ENCODE measurements at places on chromosomes 2 and 18.
A peak's percentile ranks its signal among the peaks of the same experiment; 100 is the strongest.

DNA sequence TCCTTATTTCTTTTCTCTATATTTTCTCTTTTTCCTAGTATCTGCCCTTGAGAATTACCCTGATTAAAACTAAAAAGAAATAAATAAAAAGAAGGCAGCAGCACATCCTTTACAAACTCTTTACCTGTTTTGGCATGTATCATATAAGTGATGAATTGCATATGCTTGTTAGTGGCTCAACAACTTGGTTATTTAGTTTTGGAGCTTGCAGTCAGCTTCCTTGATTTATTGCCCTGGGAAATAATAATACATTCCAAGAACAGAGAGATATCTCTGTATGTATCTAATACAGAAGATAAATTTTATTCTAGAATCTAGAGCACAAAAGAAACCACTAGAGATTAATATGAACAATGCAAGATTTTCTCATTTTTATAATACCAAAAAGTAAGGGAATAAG lies 139.8 kb upstream of the ZC3H15 start:
- DNase-seq: no peak

DNA sequence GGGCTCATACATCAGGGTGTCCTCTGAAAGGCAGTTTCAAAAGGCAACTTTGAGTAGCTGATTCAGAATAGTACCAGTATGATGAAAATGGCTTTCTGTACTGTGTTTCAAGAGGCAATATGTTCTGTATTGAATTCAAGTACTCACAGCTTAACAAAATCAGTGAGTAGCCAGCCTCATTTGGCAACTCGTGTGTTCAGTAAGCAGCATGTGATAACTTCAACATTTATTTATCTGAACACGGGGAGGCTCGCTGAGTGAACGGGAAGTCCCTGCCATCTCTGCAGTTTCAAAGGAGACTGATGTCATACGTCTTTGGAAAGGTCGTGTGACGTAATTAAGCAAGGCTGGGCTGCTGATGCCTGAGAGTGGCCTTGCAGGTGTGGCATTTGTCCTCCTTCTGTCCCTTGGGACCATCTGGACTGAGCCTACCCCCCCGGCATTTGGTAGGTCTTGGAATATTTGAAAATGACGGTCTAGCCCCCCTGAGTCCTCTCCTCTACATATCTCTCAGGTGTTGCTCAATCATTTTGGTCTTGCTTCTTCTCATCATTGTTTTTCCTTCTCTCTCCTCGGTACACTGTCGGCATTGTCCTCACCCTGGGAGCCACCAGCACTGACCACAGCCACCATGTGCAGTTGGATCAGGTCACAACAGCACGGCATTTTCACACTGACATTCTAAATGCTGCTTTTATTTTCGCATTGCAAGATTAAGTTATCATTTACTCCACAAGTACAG lies 62.8 kb downstream of the SMIM21 start:
- no peak for DNase-seq

GRCh38 chr2:54906716-54907115 lies 143.5 kb downstream of the RTN4 start:
- no peak for DNase-seq

- DNase-seq: no peak
Observed at GRCh38 chr2:102386867-102387541, 31.4 kb downstream of the IL18R1 start.

- DNase-seq: no peak
Observed at GRCh38 chr18:77081390-77081778, 51.2 kb downstream of the MBP start.

DNA sequence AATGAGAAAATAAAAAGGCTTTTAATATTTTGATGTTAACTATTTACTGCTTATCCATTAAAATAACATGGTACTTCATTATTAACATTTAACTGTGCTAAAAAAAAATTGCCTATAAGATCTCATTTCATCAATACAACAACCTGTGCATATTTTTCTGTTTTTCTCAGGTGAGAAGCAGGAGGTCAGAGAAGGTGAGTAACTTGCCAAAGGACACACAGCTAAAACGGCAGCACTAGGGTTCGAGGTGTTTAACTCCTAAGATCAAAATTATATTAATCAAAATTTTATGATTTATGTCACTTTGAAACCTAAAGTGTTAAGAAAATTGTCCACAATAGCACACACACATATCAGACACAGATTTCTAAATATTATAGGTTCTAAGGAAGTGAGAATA lies 366.0 kb downstream of the TGIF1 start:
- DNase-seq: no peak

DNA sequence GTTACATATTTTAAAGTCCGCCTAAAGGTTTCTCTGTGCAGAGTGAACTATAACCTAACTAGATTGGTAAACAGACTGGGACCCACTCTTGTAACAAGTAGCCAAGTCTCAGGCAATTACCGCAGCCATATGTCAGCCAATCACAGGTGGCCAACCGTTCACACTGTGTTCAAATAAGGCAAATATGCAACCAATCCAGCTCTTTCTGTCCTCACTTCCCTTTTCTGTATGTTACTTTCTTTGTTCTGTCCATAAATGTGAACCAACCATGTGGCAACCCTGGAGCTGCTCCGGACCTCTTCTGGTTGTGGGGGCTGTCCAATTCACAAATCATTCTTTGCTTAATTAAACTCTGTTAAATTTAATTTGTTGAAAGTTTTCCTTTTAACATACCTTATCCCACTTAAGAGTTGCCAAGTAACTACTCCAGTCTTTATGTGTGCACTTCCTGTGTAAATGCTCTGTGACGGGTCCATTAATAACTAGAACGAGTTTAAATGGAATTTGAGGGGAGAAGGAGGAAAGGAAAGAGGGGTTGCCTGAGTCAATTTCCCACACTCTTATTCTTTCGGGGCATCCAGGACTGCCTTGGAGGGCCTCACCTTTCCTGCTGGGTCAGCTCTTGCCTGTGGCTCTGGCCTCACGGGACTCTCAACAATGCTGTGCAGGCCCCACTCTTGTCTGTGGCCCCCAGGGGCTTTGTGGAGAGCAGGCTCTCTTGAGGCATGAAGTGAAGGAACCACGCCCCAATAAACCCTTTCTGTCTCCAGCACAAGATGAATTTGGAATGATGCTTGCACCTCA lies 6.6 kb upstream of the RPL37A start:
- no peak for DNase-seq

- no peak for DNase-seq
Observed at GRCh38 chr2:10814142-10814541, 1.6 kb upstream of the PDIA6 start.

DNA sequence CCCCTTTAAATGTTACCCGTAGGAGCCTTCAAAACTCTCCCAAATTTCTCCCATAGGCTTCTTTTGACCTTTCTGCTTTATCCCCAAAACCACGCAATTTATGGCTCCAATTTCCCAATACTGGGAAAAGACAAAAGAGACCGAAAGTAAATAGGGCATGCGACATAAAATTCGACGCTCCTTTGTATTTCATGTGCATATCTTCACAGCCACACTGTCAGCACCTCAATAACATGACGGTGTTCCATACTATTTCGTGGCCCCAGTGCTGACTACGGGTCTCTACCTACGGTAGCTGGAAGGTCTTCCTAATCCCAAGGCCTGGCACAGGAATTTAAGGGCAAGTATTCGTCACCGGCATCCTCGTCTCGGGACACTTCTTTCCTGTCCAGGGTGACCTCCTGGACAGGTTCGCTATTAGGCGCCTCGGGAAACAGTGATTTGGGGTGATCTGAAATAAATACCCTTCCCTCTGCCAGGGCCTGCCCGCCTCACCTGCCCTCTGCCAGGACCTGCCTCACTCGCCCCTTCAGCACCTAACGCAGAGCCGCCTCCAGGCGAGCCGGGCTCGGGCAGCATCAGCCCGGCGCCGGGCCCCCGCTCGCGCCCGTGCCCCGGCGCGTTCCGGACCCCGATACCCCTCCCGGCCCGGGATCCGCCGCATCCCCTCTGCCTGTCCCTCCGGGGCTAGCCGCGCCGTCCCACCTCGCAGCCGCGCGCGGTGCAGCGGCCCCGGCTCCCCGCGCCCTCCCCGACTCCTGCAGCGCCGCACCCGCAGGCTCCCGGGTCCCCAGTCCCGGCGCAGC lies 680 bp downstream of the DTNB start:
- peak; percentile 12 for DNase-seq

DNA sequence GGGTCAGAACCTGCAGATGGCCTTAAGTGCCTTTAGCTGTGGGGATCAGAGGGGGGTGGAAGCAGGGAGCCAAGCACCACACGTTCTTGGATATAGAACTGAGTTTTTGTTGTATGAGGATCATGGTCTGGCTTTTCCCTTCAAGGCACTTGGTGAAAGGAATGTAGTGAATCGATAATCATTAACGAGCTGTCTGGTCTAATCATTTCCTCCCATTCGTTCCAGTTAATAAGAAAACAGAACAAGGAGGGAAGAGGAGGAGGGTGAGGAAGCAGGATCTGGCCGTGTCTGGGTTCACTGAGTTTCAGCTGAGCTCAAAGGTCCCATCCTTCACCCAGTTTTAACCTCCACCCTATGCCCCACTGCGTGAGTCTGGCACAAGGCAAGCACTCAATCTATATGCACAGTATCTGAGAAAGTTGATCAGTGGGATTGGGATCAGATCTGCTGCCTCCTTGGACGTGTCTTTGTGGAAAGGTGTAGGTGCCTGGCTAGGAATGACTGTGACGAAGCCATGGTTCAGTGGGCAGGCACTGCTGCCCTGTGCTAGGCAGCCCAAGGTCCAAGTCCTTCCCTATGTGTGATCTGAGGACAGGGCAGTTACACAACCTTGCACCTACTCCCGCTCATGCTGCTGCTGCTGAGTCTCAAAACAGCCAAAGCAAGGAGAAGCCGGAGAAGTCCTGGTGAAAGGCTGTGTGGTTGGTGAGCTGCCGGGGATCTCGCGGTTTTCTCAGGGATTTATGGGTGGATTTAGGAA lies 54.8 kb downstream of the GALNT14 start:
- no peak for DNase-seq

GRCh38 chr18:346600-346999 lies 78.8 kb upstream of the THOC1 start:
- no peak for DNase-seq

DNA sequence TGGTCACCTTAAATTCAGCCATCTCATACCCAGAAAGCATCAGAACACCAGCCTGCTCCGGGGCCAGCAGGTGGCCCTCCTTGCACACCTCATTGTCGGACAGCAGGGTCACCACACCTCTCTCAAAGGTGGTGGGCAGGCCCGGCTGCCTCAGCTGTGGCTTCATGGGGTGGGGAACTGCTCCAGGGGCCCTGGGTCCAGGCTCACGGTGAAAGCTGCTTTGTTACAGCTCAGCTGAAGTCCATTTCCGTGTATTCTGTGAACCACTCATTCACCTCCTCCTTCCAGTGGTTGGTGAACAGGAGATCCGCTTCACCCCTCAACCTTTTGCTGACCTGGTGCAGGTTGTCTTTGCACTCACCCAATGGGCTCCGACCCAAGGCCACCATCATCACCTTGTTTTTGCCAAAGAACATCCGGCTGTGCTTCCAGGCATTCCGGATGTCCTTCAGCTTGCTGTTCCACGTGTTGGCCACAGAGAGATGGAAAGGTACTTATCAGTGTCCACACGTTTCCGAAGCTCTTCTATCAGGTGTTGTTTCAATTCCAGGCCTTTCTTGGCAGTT lies 78.6 kb upstream of the LDLRAD4 start:
- no peak for DNase-seq

GRCh38 chr2:118607641-118608040 lies 239.8 kb downstream of the EN1 start:
- DNase-seq: no peak

GRCh38 chr2:206713746-206714145 lies 4.5 kb downstream of the DYTN start:
- DNase-seq: no peak

- no peak for DNase-seq
Observed at GRCh38 chr18:22469926-22470247, 52.2 kb upstream of the CTAGE1 start.

- no peak for DNase-seq
Observed at GRCh38 chr2:182597570-182598295, 118.3 kb upstream of the DNAJC10 start.

DNA sequence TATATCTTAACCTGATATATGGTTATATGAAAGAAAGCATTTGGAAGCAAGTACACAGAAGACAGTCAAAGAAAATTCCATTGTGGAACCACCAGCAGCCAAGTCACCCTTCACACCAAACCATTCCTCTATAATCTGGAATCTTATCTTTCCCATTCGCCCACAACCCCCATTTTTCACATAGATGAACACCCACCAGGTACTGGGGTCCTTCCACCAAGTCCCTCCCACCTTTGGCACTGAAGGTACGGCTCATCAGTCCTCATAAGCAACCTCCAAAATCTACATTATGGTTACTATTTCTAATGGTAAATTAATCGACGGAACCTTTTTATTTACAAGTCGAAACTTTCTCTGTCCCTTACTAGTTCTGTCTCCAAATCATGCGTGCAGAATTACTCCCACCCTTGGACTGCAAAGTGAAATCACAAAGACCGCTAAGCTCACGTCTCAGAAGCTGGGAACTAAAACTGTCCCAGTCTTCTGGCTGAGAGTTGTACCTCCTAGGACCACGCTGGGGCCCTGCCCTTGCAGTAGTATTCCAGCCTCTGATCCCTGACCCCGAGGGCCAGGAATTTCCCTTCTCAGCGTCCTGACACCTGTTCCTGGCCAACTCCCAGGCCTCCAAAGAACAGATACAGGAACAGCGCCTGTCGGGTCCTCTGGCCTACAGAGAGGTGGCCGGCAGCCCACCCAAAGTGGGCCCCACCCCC lies 702 bp downstream of the OLA1 start:
- no peak for DNase-seq

DNA sequence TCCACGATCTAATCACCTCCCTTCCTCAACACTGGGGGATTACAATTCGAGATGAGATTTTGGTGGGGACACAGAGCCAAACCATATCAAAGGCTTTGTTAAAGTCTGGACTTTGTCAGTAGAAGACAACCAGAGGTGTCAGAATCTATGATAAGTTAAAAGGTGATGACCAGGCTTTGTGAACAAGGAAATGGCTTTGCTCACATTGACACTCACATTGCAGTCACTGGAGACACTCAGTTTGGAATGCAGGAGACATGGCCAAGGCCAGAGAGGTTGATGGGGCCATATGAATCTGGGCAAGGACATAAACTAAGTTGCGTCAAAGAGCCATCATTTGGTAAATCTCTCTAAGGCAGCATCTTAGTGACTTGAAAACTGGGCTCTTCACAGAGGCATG lies 678.2 kb upstream of the FSHR start:
- DNase-seq: no peak

- DNase-seq: no peak
Observed at GRCh38 chr2:175205523-175205922, 24.0 kb upstream of the ATP5MC3 start.

GRCh38 chr2:240164586-240164985 lies 24.1 kb upstream of the OTOS start:
- DNase-seq: no peak

GRCh38 chr2:235240574-235240973 lies 253.3 kb upstream of the AGAP1 start:
- DNase-seq: no peak
